Activated CD8-positive, alpha-beta memory T cell treated with anti-CD3 and anti-CD28 coated beads for 1 hour (primary cell): ENCODE measurements at places on chromosomes 1 and 21.

GRCh38 chr1:94719926-94720793 lies 100.0 kb upstream of the SLC44A3 start:
- no peak for DNase-seq

GRCh38 chr1:44263568-44264450 lies 50.5 kb downstream of the DMAP1 start:
- DNase-seq: no peak

DNA sequence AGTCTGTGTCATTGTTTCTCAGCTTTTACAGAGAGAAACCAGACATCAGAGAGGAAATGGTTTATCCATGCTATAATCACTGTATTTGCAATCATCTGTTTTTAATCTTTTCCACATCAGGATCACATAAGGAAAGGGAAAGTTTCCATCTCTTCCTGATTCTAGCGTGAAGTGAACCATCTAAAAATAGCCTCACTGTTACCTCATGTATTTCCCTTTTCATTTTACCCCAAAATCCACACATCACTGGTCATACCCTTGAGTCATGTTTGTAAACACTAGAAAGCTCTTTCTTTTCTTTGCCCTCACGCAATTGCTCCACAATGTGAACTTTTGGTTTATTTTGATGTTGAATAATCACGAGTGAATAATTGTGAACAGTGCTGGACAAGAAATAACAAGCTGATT lies 146.0 kb downstream of the PLA2G4A start:
- DNase-seq: no peak

DNA sequence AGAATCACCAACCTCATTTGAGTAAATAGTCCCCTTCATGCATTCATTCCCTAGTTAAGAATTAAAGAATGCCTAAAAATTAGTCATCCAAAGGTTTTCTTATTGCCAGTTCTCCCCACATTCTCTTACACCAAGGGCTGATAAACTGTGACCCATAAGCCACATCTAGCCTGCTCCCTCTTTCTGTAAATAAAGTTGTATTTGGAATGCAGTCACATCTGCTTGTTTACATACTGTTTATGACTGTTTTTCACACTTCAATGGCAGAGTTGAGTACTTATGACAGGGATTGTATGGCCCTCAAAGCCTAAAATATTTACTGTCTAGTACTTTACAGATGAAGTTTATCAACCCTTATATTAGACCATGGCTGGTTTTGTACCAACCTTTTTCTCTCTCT lies 16.1 kb upstream of the DYRK1A start:
- DNase-seq: no peak

DNA sequence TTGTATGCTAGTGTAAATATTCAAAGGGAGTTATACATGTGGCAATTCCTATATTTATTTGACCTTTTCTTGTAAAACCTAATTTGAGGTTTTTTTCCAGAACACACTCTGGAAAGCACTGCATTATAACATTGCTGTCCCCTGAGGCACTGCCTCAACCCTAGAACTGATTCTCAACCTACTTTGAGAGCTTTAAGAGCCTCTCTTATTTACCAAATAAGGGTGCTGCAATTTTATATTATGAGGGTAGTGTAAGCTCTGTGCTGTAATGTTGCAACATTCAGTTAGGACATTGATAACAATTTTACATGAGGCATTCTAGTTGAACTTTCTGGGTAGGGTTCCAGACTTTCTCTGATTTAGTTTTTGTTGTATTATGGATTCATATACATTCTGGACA lies 302.2 kb upstream of the DEPDC1 start:
- DNase-seq: no peak

DNA sequence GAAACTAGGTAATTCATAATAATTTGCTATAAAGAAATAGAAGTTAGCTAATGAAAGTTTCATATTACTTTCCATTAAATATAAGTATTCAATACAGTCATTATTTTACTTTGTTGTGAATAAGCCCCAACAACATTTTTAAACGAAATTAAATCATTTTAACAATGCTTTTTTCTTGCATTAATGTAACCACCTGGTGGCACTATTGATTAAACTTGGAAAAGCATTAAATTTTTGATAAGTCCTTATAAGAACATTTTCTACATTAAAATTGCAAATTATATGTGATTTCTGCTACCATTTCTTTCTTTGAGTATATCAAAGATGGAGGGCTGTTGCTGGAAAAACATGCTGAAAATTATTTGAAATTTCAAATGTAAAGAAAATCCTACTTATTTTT lies 918.8 kb upstream of the TMPRSS15 start:
- no peak for DNase-seq

DNA sequence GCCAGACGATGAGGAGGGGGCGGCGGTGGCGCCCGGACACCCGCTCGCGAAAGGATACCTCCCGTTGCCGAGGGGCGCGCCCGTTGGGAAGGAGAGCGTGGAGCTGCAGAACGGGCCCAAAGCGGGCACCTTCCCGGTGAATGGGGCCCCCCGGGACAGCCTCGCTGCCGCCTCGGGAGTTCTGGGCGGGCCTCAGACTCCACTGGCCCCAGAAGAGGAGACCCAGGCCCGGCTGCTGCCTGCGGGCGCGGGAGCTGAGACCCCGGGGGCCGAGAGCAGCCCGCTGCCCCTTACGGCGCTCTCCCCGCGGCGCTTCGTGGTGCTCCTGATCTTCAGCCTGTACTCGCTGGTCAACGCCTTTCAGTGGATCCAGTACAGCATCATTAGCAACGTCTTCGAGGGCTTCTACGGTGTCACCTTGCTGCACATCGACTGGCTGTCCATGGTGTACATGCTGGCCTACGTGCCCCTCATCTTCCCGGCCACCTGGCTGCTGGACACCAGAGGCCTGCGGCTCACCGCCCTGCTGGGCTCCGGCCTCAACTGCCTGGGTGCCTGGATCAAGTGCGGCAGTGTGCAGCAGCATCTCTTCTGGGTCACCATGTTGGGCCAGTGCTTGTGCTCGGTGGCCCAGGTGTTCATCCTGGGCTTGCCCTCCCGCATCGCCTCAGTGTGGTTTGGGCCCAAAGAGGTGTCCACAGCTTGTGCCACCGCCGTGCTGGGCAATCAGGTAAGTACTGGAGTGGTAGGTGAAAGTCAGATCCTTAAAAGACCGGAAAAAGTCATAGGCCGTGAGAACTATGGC lies 588 bp downstream of the FLVCR1 start:
- no peak for DNase-seq

- DNase-seq: no peak
These were observed 2.1 kb upstream of the CAPN8 start for GRCh38 chr1:223667484-223668182.

GRCh38 chr1:81125672-81126071 lies 675.1 kb upstream of the ADGRL2 start:
- DNase-seq: no peak

DNA sequence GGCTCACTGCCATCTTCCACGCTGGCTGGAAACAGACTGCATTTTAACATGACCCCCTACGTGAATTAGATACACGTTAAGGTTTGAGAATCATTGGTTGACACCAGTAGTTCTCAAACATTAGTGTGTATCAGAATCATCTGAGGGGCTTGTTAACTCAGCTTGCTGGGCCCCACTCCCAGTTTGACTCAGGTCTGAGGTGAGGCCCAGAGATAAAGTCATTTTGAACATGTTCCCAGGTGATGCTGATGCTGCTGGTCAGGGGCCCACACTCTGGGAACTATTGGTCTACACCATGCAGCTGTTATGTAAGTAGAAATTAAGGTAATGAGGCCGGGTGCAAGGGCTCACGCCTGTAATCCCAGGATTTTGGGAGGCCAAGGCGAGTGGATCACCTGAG lies 1.3 kb downstream of the LSM10 start:
- DNase-seq: no peak

GRCh38 chr1:104466068-104466467 lies 716.4 kb downstream of the AMY1C start:
- DNase-seq: no peak

- no peak for DNase-seq
These were observed 10.9 kb upstream of the COL18A1 start for GRCh38 chr21:45393833-45394638.

- no peak for DNase-seq
These were observed 39.5 kb downstream of the ERI3 start for GRCh38 chr1:44315521-44315920.

GRCh38 chr1:61322008-61322744 lies 239.8 kb downstream of the NFIA start:
- DNase-seq: no peak

DNA sequence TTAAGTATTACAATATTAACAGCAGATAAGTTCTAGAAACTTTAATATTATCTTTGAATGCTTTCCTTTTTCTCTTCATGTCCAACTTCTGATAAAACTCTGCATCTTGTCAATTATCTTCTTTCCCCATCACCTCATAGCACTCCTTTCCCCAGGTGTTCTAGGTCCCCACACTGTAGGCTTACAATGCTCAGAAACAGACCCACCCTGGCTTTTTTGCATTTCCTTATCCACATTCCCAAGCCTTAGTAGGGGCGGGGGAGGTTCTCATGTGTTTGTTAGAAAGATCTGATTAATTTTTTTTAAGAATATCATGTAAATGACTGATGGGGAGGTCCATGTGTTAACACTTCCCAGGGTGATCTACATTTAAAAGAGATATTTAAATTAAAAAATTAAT lies 63.9 kb downstream of the PLPPR4 start:
- no peak for DNase-seq

DNA sequence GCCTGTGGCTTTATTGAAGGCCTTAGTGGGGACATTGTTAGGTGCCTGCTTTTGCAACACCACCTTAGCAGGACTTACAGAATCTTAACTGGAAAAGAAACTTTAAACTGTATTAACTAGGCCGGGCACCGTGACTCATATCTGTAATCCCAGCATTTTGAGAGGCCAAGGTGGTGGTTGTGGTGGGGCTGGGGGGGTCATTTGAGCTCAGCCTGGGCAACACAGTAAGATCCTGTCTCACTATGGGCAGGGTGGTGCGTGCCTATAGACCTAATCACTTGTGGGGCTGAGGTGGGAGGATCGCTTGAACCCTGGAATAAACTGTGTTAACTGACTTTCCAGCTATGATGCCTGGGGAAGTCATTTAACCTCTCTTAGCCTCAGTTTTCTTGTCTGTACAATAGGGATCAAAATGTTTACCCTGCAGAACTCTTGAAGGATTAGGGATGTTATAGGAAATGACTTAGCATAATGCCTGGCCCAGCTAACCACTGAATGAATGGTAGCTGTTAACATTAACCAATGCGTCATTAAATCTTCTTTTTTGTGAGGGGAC lies 39.5 kb downstream of the IER5 start:
- no peak for DNase-seq

DNA sequence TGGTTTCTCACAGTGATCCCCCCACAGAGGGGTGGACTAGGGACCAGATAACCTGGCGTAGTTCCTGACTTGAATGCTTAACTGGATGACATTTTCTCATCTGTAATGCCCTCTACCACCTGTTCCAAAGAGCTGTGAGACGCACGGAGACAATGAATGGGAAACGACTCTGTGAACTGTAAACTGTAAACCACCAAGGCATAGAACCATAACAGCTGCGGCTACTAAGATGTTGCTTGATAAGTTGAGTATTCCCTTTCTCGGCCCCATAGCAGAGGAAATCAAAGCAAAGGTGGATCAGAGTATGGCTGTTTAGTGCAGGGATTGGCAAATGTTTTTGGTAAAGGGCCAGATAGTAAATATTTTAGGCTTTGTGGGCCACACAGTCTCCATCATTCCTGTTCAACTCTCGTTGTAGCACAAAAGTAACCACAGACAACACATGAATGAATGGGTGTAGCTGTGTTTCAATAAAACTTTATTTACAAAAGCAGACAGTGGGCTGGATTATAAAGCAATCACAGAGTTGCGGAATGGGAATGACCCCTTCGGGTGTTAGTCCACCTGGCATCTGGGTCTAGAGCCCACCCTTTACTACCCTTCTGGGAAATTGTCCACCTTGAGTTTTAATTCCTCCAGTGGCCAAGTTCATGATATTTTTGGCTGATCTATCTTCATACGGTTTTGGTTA lies 315.2 kb downstream of the RPS6KC1 start:
- DNase-seq: no peak

- DNase-seq: no peak
These were observed 96.9 kb downstream of the PAPPA2 start for GRCh38 chr1:176559878-176560277.

DNA sequence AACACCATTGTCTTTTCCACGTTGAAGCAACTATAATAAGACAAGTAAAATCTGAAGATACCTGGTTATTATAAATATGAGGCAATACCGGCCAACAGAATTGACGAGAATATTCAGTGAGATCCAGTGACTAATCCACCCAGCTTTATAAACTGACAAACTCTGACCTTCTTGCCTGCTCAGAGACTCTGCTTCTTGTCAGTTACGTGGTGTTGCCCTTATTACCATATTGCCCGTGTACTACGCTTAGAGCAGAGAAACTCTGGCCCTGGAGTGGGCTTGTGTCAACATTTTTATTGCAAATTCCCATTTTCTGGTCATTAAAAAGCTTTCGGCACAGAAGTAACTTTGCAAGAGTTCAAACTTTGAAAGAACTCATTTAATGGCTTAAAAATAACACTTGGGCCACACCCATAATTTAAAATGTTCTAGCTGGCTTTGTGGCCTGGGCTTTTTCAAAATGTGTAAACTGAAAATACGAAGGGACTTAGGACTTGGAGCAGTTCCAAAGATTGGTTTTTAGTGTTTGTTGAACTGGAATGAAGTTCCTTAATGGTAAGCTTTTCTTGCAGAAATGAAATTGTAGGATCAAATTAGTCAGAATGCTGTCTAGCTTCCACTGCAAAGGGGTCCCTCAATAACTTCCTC lies 266.2 kb downstream of the LMO4 start:
- no peak for DNase-seq

GRCh38 chr1:6008084-6008415 lies 15.8 kb upstream of the NPHP4 start:
- no peak for DNase-seq

DNA sequence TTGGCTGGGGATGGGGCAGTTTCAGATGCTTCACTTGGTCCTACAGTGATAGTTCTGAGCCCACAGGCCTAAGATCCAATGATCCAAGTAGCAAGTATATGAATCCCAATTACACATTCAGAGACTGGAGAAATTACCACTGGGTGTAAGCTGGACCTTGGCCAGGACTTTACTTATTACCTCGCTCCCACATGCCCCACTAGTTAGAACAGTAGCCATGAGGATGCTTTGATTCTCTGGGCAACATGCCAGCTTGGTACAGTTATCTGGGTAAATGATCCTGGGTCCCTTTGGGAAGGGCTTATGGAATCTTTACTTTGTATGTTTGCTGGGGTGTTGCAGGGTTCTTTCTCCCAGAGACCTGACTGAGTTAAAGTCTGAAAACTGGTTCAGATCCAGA lies 5.0 kb upstream of the FCAMR start:
- no peak for DNase-seq

GRCh38 chr1:90154711-90155110 lies 159.8 kb downstream of the ZNF326 start:
- no peak for DNase-seq

GRCh38 chr1:25996966-25997827 lies 666 bp downstream of the PAFAH2 start:
- no peak for DNase-seq

- DNase-seq: no peak
These were observed 68.5 kb downstream of the HHAT start for GRCh38 chr1:210397252-210397651.

DNA sequence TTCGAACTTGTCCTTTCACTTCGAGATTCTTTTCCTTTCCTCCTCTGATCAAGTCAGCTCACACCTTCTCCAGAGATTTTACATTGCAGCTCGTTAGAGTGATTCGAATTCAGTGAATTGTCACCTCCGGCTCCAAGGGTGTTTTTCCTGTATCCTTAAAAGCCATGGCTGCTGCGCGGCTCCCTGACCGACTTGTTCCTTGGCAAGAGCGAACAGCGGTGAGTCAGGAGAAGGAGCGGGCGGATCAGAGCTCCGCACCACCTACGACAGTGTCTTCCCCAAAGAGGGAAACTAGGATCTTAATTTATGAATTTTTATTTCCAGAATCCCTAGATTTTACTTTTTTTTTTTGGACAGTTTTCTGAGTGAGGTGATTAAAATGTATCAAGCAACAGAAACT lies 204.4 kb upstream of the ADGRL2 start:
- DNase-seq: no peak
